Thoracic aorta (tissue), 2 donors: ENCODE measurements at places on chromosomes 1 and 21. TPM values are rescaled to one million over a fixed set of nuclear protein-coding genes. Genes with fewer than 3 reads are reported as not detected.

GRCh38 chr1:178324003-178324402 is 172.8 kb downstream of the CLEC20A start:
- no peak for DNase-seq

DNA sequence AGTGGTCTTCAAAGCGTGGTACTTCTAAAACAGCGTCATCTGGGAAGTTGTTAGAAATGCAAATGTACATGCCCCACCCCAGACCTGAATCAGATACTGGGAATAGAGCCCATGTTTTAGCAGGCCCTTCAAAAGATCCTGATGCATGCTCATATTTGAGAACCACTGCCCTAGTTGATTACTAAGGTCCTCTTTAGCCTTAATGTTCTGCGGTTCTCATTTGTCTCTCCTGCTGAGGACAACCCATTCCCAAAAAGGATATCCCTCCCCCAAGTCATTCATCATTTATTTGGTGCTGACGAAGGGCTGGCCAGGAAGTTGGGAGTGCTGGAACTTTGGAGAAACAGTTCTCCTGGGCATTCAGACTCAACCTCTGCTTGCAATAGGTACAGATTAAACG is 92.4 kb upstream of the RALGPS2 start:
- DNase-seq: no peak

KPRP gene
- 0.14 TPM for total RNA-seq

PTAFR gene
- 9.2 TPM for total RNA-seq
